ENCODE measurements at places on chromosomes 6 and 20.

DNA sequence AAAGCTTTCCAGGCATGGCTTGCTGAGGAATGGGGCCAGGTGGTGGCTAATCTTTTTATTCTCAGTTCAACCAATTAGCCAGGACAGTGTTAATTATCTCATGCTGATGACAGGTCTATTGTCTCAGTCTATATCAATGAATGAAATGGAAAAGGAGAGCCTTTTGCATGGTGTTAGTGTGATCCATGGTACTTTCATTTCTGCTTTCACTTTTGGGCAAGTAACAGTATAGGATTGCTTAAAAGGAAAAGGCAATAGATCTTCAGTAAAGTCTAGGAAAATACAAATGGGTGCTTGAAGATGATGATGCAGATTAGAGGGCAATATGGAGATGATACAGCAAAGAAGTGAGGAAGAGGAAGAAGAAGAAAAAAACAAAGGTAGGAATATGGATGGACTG is 430.3 kb downstream of the TFAP2A start:
- no peak for DNase-seq

DNA sequence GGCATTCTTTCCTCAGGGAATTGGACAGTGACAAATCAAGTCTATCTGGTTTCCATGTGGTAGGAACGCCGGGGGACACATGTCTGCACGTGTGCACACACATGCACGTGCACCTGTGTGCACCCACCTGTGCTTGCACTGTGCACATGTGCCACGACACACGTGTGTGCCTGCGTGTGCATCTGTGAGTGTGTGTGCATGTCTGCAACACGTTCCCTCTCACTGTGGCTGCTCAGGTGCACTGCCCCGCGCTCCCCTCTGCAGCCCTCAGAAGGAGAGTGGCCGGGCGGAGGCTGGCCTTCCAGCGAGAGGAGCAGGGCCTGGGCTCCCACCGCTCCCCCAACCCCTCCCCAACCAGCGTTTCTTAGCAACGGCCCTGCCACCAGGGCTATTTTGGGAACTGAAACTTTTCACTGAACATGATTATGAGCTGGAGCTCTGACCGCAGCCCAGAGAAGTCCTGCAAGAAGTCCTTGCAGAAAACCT is 147.8 kb downstream of the PHACTR3 start:
- DNase-seq: no peak

DNA sequence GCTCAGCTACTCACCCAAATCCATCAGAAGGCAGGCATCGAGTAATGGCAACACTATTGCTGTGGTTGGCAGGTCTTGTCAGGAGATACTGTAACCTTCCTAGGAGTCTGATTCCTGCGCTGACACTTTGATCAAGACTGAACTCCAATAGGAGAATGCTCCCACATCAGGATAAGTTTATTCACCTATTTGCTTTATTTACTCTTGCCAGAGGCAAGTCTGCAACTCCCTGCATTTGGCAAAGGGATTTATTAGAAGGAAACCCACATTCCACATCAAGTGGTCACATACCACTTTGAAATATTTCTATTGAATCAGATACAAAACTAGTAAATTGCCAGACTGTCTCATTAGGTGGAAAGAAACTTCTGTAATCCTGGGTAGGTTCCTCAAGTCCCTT is 43.5 kb downstream of the ZFAND3 start:
- DNase-seq: peak; percentile 34

DNA sequence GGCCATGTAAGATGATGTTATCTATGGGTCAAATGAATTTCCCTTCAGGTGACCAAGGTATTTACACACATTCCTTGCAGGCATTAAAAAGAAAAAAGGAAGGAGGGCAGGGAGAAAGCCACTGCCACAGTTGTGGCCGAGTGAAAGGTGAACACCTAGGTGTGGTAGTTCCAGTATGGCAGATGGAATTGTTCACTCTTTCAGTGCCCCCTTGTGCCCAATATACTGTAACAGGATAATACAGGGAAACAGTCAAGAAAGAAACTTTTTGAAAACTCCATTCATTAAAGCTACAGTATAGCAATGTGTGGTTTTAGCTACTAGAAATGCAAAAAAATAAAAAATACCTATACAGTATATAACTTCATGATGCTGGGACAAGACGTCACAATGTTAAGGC is 52.1 kb downstream of the BMP2 start:
- no peak for DNase-seq

DNA sequence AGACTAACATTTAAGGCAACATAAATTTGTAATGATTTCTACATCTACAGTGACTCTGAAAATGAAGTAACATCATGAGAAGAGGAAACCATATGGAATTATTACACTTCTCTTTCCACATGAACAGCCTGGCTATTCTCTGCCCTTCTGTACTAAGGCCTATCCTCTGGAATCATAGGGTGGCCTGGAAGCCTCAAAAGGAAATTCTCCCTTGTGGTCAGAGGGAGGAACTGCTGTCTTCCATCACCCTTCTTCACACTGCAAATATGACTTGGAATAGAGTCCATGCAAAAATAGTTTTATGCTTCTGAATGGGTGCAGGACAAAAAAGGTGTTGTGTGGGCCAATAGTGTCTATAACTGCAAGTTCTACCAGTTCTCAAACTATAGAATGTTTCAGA is 44.6 kb upstream of the SH3BGRL2 start:
- DNase-seq: no peak

DNA sequence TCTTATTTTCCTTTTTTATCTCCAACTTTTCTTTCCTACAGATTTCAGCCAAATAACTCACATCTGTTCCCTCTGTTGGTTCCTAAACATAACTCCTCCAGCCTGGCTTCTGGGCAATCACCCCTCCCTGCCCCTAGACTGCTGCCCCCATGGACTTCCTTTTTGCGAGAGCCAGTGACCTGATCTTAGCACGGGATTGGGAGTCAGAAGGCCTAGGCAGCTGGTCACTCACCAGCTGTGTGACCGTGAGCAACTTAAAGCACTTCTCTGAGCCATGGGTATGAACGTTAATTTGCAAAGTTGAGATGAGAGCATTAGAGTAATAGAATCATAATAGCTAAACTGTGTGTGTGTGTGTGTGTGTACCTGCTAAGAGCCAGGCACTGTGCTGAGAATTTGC is 4.5 kb upstream of the MMP9 start:
- DNase-seq: no peak

DNA sequence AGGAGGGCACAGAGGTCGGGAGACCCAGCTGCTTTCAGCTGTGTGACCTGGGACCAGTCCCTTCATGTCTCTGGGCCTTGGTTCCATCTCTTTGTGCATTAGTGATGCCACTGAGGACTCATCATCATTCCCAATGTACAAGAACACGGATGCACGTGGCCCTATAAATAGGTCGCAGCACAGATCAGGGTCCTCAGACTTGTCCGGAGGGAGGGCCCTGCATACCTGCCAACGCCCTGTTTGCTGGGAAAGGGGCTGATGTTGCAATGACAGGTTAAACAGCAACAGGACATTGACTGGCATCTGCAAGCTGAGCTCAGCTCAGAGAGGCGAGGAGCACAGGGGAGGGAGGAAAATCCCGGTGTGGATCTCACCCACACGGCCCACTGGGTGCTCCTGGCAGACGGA is 21.8 kb downstream of the TGM2 start:
- DNase-seq: no peak

- DNase-seq: no peak
Measured at GRCh38 chr6:40794586-40794985, 207.4 kb upstream of the LRFN2 start.

DNA sequence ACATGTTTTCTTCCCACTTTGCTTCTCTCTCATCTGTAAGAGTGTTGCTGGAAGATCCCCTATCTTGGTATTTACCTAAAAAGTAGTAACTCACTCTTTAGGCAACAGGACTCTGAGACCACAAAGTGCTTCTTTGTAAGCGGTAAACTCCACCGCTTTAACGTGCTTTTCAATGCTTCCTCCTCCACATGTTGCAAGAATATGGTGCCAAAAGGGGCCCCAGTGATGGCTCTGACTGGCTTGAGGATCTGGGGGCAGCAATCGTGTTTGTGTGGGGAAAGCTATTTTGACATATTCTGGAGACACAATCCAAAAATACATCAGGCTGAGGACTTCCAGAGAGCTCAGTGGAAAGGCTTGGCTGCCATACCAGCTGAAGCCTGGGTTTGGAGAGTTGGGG is 12.4 kb upstream of the CPNE5 start:
- DNase-seq: no peak
